Adrenal gland (tissue), 19 donors: ENCODE measurements at places on chromosomes 7 and 10.

DNA sequence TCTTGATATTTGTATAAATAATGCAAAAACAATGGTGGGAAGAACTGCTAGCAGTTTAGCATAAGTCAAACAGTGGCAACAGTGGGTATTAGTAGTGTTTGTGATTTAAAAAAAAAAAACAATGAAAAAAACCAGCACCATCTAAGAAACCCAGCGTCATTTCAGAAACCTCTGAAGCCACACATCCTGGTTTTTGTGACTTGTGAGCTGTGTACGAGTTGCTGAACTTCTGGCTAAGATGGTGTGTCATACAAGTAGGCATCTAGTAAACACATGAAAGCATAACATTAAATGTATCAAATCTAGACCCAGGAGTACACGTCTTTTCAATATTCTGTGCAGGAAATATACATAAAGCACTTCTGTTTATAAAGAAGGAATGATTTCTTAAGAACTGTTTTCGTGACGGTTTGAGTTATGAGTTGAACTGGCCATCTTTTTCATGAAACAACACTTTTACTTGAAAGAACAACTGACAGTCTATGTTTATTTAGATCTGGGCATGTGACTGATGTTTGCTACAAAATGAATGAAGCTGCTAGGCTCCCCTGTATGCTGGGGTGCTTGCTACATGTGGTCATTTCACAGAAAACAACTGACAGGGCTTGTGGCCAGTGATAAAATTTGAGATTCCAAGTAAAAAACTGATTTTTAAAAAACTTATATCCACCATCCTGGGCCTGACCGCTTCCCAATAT, 143.5 kb downstream of the PIP4K2A start:
- H3K36me3 ChIP-seq: peaks cover 26% of the 10 kb centered on the region
- no peak overlapping the region for H3K27ac ChIP-seq
- H3K27me3 ChIP-seq: no peaks in the 10 kb centered on the region
- H3K4me3 ChIP-seq: no peak overlapping the region
- DNase-seq: no peak

- no peaks in the 10 kb centered on the region for H3K4me1 ChIP-seq
- H3K27me3 ChIP-seq: no peaks in the 10 kb centered on the region
- no peak overlapping the region for H3K27ac ChIP-seq
- no peak for DNase-seq
- no peak overlapping the region for H3K4me3 ChIP-seq
Observed at GRCh38 chr10:5545426-5545777, 20.6 kb downstream of the CALML3 start.

DNA sequence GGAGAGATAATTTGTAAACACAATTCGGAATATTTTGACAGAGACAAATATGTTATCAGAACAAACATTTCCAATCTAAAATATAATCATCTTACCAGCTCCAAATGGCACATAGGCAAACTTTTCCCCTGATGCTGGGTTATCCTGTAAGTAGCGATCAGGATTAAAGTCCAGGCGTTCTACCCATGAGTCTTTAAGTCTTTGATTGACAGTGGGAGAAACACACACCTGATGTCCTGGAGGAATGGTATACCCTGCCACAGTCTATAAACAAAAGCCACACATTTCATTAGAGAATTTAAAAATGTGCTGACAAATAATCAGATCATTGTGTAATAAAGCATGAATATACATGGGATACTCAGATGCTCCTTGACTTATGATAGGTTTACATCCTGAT, 17.3 kb downstream of the CYP51A1 start:
- no peaks in the 10 kb centered on the region for H3K4me1 ChIP-seq
- H3K4me3 ChIP-seq: no peak overlapping the region
- H3K36me3 ChIP-seq: no peaks in the 10 kb centered on the region
- no peak for DNase-seq
- no peak overlapping the region for H3K27ac ChIP-seq

DNA sequence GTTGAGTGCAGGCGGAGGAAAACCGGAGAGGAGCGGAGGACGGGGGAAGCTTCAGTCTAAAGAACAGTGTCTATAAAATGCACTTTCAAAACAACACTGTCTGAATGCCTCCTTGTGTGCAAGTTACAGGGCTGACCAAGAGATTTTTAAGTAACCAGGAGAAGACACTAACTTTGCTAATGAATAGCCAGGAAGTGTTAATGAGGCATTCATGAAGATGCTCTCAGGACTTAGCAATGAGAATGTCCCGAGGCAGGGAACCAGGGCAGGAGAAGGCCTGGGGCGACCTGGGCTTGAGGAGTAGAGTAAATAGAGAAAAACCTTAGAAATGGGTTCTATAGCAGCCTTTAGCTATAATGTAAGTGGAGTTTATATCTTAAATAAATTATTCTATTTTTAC, 312.1 kb downstream of the SKIDA1 start:
- H3K27ac ChIP-seq: no peak overlapping the region
- H3K4me3 ChIP-seq: no peak overlapping the region
- no peaks in the 10 kb centered on the region for H3K36me3 ChIP-seq
- H3K4me1 ChIP-seq: no peaks in the 10 kb centered on the region
- no peaks in the 10 kb centered on the region for H3K27me3 ChIP-seq

- no peaks in the 10 kb centered on the region for H3K36me3 ChIP-seq
- DNase-seq: no peak
- H3K4me1 ChIP-seq: peaks cover 52% of the 10 kb centered on the region
- no peaks in the 10 kb centered on the region for H3K27me3 ChIP-seq
- H3K4me3 ChIP-seq: peak overlapping the region; percentile 61
Observed at GRCh38 chr7:137999496-138000080, 2.3 kb downstream of the CREB3L2 start.

GRCh38 chr7:11077816-11078215, 104.1 kb downstream of the PHF14 start:
- no peaks in the 10 kb centered on the region for H3K4me1 ChIP-seq
- DNase-seq: no peak
- H3K27me3 ChIP-seq: no peaks in the 10 kb centered on the region
- H3K4me3 ChIP-seq: no peak overlapping the region
- no peaks in the 10 kb centered on the region for H3K36me3 ChIP-seq

GRCh38 chr10:124512600-124512999, 51.0 kb downstream of the LHPP start:
- no peaks in the 10 kb centered on the region for H3K4me1 ChIP-seq
- no peak overlapping the region for H3K4me3 ChIP-seq
- H3K27ac ChIP-seq: no peak overlapping the region
- H3K27me3 ChIP-seq: no peaks in the 10 kb centered on the region
- no peaks in the 10 kb centered on the region for H3K36me3 ChIP-seq

DNA sequence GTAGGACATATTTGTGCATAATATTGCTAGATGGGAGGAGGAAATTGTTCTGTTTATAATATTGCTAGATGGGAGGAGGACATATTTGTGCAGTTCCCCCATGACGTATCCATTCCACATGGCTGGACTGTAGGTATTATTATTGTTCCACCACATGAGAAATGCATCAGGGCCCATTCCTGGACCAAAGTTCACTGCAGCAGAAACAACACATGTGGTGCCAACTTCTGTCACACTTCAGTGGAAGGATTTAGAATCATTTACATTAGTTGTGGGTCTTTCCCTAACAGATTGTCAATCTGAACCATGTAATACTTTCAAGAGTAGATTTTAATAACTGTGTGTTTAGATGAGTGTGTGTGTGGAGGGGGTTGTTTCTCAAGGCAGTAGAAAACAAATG, 32.7 kb upstream of the MACC1 start:
- H3K27ac ChIP-seq: no peak overlapping the region
- no peaks in the 10 kb centered on the region for H3K36me3 ChIP-seq
- H3K27me3 ChIP-seq: no peaks in the 10 kb centered on the region

DNA sequence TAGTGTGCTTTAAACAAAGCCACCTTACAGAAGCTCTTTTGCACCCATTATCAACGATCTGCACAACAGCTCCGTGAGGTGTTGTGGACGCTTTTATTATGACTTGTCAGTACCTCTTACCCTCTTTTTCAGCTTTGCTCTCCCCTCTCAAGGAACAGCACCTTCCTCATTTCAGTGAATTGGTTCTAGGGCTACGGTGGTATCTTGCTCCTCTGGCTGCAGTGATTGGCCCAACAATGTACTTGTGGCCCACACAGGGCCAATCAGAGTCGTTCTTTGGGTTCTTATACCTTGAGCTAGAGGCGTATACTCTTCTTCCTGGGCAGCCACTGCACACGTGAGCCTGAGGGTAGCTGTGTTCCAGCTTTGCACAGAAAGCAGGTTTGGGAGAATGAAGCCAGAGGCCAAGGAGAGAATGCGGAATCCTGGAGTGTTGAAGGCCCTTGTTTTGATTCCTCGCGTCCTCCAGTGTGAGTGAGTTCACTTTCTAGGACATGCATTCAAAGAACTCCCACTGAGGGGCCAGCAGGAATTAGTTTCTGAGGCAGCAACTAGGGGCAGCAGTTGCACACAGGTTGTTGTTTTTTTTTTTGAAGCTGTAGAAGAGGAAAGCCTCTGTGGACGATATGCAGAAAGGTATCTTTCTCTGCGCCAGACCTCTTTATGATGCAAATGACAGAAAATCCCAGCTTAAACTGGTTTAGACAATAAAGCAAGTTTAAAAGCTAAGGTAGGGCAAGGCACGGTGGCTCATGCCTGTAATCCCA, 49.8 kb upstream of the PDZD8 start:
- H3K36me3 ChIP-seq: no peaks in the 10 kb centered on the region
- H3K27ac ChIP-seq: no peak overlapping the region
- no peak overlapping the region for H3K4me3 ChIP-seq
- DNase-seq: no peak

DNA sequence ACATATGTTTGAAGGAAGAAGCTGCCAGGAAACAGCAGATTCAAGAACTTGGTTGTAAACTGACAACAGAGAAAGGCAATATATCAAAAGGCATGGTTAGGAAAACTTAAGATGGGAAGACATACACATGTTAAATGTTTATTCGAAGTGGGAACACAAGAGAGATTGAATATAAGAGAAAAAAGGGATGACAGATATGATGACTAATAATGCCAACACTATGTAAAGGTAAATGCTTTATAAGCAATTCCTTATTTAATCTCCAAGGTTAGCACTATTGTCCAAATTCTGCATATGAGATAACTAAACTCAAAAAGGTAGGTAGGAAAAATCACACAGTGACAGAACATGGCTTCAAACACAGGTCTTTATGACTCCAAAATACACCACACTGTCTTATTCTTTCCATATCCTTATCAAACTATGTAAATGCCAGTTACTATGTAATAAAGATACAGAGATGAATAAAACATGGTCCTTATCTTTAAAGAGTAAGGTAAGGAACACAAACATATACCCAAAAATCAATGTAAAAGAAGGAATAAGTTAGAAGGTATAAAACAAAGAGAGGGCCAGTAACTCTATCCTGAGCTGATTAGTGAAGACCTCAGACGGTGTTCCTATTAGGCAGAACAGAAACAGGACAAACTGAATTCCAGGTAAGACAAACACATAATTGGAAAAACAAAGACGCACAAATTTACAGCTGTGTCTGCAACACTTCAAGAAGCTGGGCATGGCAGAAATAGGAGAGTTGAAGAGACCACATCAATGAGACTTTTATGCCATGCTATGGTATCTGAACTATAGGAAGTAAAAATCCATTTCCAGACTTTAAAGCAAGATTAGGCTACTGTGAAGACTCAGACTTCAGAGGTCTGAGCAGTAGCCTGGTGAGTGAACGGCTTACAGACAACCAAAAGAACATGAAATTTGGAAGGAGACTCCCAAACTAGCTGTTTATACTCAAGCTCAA, 56.1 kb downstream of the ABI1 start:
- peaks cover 12% of the 10 kb centered on the region for H3K4me1 ChIP-seq
- no peak for DNase-seq
- no peak overlapping the region for H3K4me3 ChIP-seq
- no peaks in the 10 kb centered on the region for H3K27me3 ChIP-seq
- no peak overlapping the region for H3K27ac ChIP-seq

DNA sequence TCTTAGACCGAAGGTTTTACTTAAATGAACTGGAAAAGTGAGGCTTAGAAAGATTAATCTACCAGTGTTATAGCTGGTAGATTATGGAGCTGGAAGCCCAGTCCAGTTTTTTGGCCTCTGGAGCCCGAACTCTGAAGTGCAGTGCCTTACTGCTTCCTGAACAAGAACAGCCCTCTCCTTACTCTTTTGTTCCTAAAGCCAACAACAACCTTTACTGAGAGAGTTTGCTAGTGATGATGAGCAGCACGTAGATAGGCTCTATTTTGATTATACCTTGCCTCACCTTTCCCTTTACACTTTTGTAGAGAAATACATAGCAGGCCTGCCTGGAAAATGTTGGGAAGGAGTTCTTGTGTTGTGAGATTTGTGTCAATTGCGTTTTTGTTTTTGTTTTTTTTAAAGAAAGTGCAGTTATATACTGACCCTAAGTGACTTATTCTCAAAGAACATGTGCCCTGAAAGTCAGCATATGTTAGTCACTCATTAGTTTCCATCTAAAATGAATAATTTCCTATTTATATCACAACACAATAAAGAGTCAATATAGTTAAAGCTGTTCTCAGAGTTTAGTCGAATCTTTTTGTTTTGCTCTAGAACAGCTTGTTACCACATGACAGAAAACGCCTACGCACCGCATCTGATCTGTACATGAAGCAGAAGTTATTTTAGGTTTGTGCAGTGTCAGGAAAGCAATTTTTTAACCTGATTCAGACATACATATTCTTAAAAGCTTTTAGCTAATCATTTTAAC, 33.0 kb downstream of the PLEKHA1 start:
- peak; percentile 73 for DNase-seq
- H3K36me3 ChIP-seq: no peaks in the 10 kb centered on the region
- H3K27me3 ChIP-seq: no peaks in the 10 kb centered on the region
- H3K4me3 ChIP-seq: no peak overlapping the region
- peak overlapping the region; percentile 46 for H3K27ac ChIP-seq
- no peaks in the 10 kb centered on the region for H3K4me1 ChIP-seq

- no peak overlapping the region for H3K27ac ChIP-seq
- H3K4me3 ChIP-seq: no peak overlapping the region
- no peaks in the 10 kb centered on the region for H3K4me1 ChIP-seq
- no peak for DNase-seq
- H3K27me3 ChIP-seq: no peaks in the 10 kb centered on the region
- H3K36me3 ChIP-seq: no peaks in the 10 kb centered on the region
Observed at GRCh38 chr10:63549810-63550209, 28.6 kb downstream of the REEP3 start.

DNA sequence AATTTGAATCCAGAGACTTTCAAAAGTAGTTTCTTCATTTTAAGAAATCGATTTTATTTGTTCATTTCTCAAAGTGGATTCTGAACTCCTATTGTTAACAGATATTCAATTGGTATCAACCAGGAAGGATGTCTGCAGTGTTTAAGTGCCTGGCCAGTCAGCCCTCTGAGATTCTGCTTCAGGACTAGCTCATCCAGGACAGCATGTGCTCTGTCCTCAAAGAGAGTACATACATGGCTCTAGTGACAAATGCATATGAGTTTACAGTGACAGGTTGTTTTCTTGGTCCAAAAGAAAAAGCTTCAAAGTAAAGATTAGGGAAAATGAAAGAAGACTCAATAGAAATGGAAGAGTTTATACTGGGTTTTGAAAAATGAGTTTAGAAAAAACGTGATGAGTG, 8.4 kb upstream of the PTN start:
- H3K27me3 ChIP-seq: no peaks in the 10 kb centered on the region
- DNase-seq: no peak
- no peaks in the 10 kb centered on the region for H3K36me3 ChIP-seq
- no peak overlapping the region for H3K4me3 ChIP-seq
- H3K27ac ChIP-seq: no peak overlapping the region
